ENCODE measurements at places on chromosomes 4 and X. TPM values are rescaled to one million over a fixed set of nuclear protein-coding genes. Genes with fewer than 3 reads are reported as not detected.

GPR119 gene
- not detected for total RNA-seq

FAM193A gene
- 27.7 TPM for total RNA-seq

TCEAL6 gene
- not detected for total RNA-seq

STBD1 gene
- 16.5 TPM for total RNA-seq

GPR173 gene
- total RNA-seq: 0.48 TPM

ANAPC4 gene
- 43.0 TPM for total RNA-seq

SLIT2 gene
- total RNA-seq: 2.2 TPM

VCX3B gene
- not detected for total RNA-seq

PNCK gene
- total RNA-seq: not detected

MAMLD1 gene
- total RNA-seq: 0.20 TPM

ZNF718 gene
- total RNA-seq: 8.7 TPM

CPZ gene
- total RNA-seq: 0.96 TPM

FAM114A1 gene
- 115 TPM for total RNA-seq

MED12 gene
- total RNA-seq: 40.3 TPM

MRFAP1 gene
- 121 TPM for total RNA-seq

SMIM31 gene
- 1.9 TPM for total RNA-seq

ZBED1 gene
- 44.0 TPM for total RNA-seq

NDST4 gene
- total RNA-seq: not detected

AKAP4 gene
- total RNA-seq: not detected

FRMPD3 gene
- not detected for total RNA-seq

KDR gene
- total RNA-seq: 3.7 TPM

PITX2 gene
- 15.0 TPM for total RNA-seq

CCKAR gene
- 0.79 TPM for total RNA-seq

CLRN2 gene
- total RNA-seq: not detected

CXCR3 gene
- 1.1 TPM for total RNA-seq

EDNRA gene
- total RNA-seq: 3.8 TPM

USP17L21 gene
- not detected for total RNA-seq

ETDB gene
- not detected for total RNA-seq

LGI2 gene
- 0.75 TPM for total RNA-seq

TMEM131L gene
- 10.5 TPM for total RNA-seq

PLP1 gene
- total RNA-seq: 9.0 TPM

ARHGAP36 gene
- total RNA-seq: not detected
